Muscle of leg (tissue), 16 donors: ENCODE measurements at places on chromosomes 7 and 10. TPM values are rescaled to one million over a fixed set of nuclear protein-coding genes. Genes with fewer than 3 reads are reported as not detected.

DNA sequence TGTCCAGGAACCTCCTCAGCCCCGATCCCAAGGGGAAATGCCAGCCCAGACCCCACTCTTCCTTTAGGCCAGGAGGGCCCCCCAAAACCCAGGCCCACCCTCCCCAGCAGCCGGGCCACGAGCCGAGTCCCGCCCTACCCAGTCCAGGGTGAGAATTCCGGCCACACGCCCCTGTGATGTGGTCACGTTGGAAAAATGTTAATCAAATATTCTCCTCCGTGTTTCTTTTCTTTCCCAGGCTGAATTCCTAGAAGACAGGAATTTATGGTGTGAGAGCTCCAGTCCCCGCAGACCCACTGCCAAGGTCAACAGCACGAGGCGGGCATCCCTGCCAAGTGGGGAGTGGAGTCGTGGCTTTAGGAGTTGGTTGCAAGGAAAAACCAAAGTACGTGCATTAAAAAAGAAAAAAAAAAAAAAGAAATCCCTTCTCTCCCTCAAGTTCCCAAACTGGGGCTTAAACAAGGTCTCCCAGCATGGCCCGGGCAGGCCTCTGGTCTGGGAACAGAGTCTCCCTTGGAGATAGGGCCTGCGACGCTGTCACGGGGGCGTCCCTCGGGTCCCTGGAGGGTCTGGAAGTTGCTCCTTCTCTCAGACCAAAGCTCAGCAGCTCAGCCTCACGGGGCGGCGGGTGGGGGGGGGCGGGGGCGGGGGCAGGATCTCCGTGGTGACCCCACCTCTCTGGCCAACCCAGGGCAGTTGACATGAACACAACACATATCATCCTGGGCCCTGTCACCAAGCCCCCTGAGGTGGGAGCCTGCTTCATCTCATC, 28.1 kb upstream of the ELN start:
- H3K4me3 ChIP-seq: no peak overlapping the region
- H3K27ac ChIP-seq: peak overlapping the region; percentile 42
- peaks cover 18% of the 10 kb centered on the region for H3K4me1 ChIP-seq
- peaks cover 9% of the 10 kb centered on the region for H3K27me3 ChIP-seq

GJD4 gene
- polyA plus RNA-seq: 17.7 TPM

GRCh38 chr7:2309889-2310331, 4.3 kb downstream of the SNX8 start:
- H3K4me1 ChIP-seq: peaks cover 13% of the 10 kb centered on the region
- no peak overlapping the region for H3K27ac ChIP-seq
- H3K4me3 ChIP-seq: no peak overlapping the region
- no peaks in the 10 kb centered on the region for H3K36me3 ChIP-seq

GRCh38 chr10:129385600-129385999, 81.4 kb upstream of the MGMT start:
- no peaks in the 10 kb centered on the region for H3K27me3 ChIP-seq
- no peak for DNase-seq
- peaks cover 4% of the 10 kb centered on the region for H3K4me1 ChIP-seq
- H3K4me3 ChIP-seq: no peak overlapping the region
- no peak overlapping the region for H3K27ac ChIP-seq
- H3K36me3 ChIP-seq: no peaks in the 10 kb centered on the region

KNDC1 gene
- polyA plus RNA-seq: 1.8 TPM

ZNF316 gene
- polyA plus RNA-seq: 28.5 TPM

NPFFR1 gene
- 0.04 TPM for polyA plus RNA-seq

PPP3CB gene
- 123 TPM for polyA plus RNA-seq

BRI3 gene
- polyA plus RNA-seq: 89.8 TPM

DNA sequence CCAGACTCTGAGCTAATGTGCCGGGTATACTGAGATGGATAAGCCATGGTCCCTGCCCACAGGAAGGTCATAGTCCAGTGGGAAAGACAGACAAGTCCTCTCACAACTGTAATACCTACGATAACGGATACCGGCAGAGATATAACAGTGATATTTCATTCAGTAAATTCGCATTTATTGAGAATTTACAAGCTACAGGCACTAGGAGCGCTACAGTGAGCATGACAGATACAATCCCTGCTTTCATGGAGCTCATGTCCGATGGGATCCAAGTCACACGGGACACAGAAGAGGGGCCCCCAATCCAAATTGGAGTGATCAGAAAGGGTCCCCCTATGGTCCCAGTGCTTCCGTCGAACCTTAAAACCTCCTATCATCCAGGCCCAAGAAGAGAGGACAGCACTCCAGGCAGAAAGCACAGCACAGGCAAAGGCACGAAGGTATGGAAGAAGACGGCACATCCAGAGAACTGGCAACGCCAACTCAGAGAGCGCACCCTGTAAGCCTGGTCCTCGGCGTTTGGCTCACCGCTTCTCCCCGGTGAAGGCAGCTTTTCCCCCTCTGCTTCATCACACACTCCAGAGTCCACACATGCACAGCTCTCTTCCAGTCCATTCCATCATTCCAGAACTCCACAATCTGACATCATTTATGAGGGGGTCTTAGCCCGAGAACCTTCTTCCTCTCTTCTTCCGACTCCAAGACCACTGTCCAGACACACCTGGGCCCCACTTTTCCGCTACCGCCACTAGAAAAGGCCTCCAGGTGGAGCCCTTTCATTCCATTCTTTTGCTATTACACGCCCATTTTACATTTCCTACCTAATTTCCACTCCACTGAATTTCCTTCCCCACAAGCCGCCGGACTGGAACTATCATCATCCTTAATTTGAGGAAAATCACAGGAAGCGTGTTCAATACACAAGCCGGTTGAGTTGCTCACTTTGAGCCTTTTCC, 47.8 kb upstream of the NKX2-3 start:
- no peaks in the 10 kb centered on the region for H3K36me3 ChIP-seq
- no peak overlapping the region for H3K4me3 ChIP-seq
- H3K27me3 ChIP-seq: no peaks in the 10 kb centered on the region
- no peaks in the 10 kb centered on the region for H3K4me1 ChIP-seq

DNA sequence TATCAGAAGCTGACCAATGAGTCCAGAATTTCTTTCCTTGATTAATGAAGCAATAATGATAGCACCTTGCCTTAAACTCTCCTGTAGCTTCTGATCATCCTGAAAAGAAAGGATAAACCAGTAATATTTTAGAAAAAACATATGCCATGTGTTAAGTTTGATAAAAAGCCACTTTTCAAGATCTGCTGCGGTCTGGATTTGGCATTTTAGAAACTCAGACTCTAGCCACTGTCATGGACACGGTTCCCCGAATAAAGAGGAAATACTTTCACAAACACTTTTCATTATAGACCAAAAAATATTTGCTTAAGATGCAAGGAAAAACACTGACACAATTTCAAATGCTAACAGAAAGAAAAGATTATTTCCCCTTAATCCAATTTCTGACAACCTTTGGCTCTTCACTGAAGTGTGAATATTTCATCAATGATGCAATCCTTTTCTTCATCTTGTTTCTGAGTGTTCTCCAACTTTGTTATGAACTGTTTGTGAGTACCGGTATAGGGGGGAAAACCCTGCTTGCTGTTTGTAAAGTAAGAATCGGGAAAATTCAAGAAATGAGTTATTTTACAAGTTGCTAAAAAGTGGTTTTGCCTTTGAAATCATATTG, 329.5 kb downstream of the CRPPA start:
- H3K36me3 ChIP-seq: no peaks in the 10 kb centered on the region
- no peaks in the 10 kb centered on the region for H3K27me3 ChIP-seq
- peak; percentile 68 for DNase-seq
- H3K4me3 ChIP-seq: no peak overlapping the region
- H3K4me1 ChIP-seq: peaks cover 5% of the 10 kb centered on the region

GRCh38 chr7:52352013-52352981, 683.1 kb upstream of the POM121L12 start:
- no peaks in the 10 kb centered on the region for H3K4me1 ChIP-seq
- H3K27me3 ChIP-seq: no peaks in the 10 kb centered on the region

DNA sequence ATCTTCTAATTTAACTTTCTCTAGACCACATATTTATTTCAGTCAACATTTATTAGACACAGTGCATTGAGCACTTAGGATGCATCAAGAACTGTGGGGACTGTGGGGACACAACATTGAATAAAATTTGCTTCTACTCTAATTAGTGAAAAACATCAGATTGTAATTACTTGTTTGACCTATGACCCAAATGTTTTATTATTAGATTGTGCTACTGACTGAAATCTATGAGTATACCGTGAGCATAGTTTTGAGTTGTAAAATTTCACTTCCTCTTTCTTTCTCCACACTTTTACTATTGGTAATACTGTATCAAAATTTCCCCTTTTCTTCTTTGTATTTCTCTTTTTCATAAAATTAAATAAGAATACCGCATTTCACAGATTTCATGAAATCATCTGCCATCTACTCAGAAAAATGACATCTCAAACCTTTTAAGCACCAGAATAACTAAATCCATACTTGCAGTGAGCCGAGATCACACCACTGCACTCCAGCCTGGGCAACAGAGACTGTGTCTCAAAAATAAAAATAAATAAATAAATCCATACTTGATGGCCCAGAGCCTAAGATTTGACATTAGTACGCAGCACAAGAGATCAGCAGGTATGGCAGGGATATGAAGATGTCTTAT, 25.4 kb upstream of the INPP5F start:
- no peak overlapping the region for H3K27ac ChIP-seq
- H3K36me3 ChIP-seq: no peaks in the 10 kb centered on the region
- H3K4me3 ChIP-seq: no peak overlapping the region
- H3K4me1 ChIP-seq: no peaks in the 10 kb centered on the region

ZP3 gene
- 1.3 TPM for polyA plus RNA-seq

- no peak overlapping the region for H3K27ac ChIP-seq
- DNase-seq: no peak
- no peak overlapping the region for H3K4me3 ChIP-seq
Measured at GRCh38 chr10:54904833-54905232, 103.8 kb upstream of the PCDH15 start.

LIPJ gene
- 0.08 TPM for polyA plus RNA-seq

GRCh38 chr10:106830471-106830870, 334.0 kb downstream of the SORCS1 start:
- H3K27ac ChIP-seq: no peak overlapping the region
- DNase-seq: no peak
- no peaks in the 10 kb centered on the region for H3K27me3 ChIP-seq
- no peaks in the 10 kb centered on the region for H3K36me3 ChIP-seq
- H3K4me3 ChIP-seq: no peak overlapping the region

PHTF2 gene
- polyA plus RNA-seq: 18.6 TPM

- peaks cover 2% of the 10 kb centered on the region for H3K27me3 ChIP-seq
- H3K4me1 ChIP-seq: no peaks in the 10 kb centered on the region
- no peaks in the 10 kb centered on the region for H3K36me3 ChIP-seq
- no peak for DNase-seq
Measured at GRCh38 chr10:761376-761775, 71.9 kb upstream of the DIP2C start.

- no peaks in the 10 kb centered on the region for H3K4me1 ChIP-seq
- no peak overlapping the region for H3K27ac ChIP-seq
- DNase-seq: no peak
- H3K27me3 ChIP-seq: peaks cover 2% of the 10 kb centered on the region
- no peak overlapping the region for H3K4me3 ChIP-seq
Measured at GRCh38 chr10:105073999-105074398, 432.9 kb downstream of the SORCS3 start.

JCAD gene
- 21.0 TPM for polyA plus RNA-seq

BTBD16 gene
- 0.40 TPM for polyA plus RNA-seq

MRM2 gene
- polyA plus RNA-seq: 26.7 TPM

- DNase-seq: no peak
- H3K4me3 ChIP-seq: no peak overlapping the region
- H3K4me1 ChIP-seq: no peaks in the 10 kb centered on the region
- H3K27me3 ChIP-seq: no peaks in the 10 kb centered on the region
Measured at GRCh38 chr10:102963756-102964025, 45.6 kb downstream of the CNNM2 start.
